HS-27A (cell line): ENCODE measurements at places on chromosomes 3 and 15.

DNA sequence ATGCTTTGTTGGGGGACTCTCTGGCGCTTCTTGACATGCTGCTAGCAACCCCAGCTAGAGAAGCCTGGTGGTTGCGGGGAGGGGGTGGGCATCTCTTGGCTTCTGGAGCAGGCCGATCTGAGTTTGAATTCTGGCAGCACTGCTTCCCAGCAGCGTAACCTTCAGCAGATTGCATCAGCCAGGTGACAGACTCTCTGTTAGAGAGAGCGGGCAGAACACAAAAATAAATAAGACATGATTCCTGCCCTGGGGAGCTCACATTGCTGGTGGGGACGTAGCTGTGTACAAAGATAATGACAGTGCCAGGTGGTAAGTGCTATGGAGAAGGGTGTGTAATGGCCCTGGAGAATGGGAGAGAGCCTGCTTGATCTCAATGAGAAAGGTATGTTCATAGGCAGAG lies 87.4 kb downstream of the THSD4 start:
- no peak for DNase-seq

- DNase-seq, result no peak
Observed at GRCh38 chr15:72958634-72959033, 93.6 kb upstream of the NEO1 start.

DNA sequence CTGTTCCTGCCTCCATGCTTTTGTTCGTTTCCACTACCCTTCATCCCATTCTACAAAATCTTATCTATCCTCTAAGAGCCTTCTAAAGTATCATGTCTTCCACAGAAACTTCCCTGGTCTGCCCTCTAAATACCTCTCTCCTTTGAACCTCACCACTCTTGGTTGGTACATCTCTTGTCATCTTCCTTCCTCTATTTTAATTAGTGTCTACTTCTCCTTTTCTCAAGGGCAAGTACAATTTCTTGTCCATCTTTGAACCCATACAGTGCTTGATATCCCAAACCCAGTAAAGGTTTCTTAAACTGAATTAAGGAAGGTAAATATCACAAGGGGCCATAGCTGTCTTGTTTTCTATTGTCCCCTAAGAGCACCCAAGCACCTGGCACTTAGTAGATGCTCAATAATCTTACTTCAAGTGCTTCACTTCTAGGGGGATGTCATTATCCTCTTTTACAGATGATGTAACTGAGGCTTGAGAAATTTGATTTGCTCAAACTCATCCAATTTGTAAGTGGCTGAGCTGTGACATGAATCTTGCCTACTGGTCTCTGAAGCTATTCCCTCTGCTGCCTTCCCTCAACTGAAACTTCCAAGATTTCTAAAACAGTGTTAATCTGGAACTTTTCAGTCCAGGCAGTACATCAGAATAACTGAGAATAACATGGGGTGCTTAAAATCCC lies 2.6 kb upstream of the DAPK2 start:
- no peak for DNase-seq

- DNase-seq, result no peak
Observed at GRCh38 chr3:72449551-72449950, 398.7 kb downstream of the SHQ1 start.

DNA sequence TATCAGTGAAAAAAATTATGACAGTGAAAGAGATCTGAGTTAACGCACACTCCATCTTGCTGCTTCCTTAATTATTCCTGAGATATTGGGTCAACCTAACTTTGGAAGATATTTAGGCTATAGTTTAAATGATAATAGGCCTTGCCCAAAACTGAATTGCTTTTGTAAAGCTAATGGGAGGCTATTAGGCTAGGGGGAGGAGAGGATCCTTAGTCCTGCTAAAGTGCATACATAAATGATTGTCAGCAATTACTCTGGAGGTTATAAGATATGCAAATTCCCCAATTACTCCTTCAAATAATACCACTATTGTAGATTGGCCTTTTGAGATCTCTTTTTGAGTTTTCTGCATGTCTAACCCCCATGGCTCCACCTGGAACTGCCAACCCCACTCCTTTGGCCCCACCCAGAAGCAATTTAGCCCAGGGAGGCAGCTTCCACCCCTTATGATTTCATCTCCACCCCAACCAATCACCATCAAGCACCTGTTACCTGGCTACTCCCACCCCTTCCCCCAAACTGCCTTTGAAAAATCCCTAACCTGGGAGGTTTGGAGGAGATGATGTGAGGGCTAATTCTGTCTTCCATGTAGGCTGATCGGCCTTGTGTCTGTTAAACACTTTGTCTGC lies 509.3 kb upstream of the TGFBR2 start:
- DNase-seq, result no peak

DNA sequence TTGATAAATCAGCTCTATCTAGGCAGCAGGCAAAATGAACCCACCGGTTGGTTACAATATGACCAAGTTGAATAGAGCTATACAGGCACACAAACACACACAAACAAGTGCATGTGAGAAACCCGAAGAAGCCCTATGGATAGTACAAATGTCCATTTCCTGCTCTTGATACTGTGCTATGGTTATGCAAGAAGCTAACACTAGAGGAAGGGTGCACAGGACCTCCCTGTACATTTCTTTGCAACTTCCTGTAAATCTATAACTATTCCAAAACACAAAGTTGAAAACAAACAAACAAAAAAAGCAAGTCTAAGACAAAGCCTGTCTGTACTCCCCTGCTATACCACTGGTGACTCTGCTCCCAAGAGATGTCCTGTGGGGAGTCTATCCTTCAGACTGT lies 8.2 kb upstream of the FAM240A start:
- DNase-seq, result no peak

DNA sequence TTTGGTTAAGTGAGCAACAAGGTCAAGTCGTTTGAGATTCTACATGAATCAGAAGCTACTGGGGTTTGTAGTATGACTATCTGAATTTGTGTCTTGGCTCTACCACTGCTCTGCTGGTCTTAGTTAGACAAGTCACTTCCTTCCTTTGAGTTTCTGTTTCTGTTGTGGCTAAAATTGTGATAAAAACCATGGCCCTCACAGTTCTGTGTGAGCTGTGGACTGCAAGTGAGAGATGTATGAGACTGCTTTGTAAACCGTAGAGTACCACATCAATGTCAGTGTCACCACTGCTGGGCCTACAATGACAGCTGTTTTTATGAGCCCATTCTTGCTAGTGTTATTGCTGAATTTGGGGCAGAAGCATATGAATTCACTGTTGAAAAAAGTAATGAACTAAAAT lies 32.7 kb downstream of the RARB start:
- DNase-seq, result no peak

DNA sequence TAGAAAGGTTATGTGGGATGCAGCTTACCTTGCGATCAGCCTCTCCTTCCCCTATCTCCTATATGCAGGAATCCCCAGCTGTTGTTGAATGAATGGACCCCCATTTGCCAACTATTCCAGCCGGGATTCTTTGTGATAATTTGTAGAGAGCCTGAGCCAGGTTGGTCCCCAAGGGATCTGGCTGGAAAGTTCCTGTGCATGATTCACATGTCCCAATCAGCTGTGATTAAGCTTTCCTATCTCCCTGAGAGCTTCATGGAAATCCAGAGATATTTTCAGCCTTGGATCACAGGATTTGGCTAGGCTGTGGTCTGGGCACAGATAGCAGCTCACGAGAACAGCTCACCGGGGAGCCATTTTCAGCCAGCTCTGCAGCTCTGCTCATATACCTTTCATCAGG lies 76.7 kb downstream of the ARNT2 start:
- DNase-seq, result peak; percentile 99

DNA sequence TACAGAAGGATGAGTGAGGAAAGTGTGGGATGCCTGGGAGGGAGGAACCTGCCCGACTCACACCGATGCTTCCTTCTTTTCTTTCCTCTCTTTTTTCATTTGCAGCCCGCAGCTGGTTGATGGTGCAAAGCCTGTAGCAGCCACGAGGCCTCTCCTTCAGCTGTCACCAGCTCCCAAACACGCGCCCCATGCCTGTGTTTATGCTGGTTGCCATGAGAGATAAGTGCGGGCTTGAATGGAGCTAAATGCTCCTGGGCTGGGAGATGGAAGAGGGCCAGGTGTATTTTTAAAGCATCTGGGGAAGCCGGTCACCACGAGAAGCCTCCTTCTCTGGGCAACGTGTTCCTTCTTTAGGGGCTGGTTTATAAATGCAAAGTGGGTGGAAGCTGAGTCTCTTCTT lies 9.3 kb downstream of the COLQ start:
- DNase-seq, result no peak

GRCh38 chr3:34005886-34006285 lies 207.5 kb downstream of the PDCD6IP start:
- DNase-seq, result peak; percentile 81

- DNase-seq, result no peak
Observed at GRCh38 chr3:34000301-34000700, 201.9 kb downstream of the PDCD6IP start.

GRCh38 chr3:137693791-137694190 lies 70.3 kb upstream of the SOX14 start:
- DNase-seq, result no peak

DNA sequence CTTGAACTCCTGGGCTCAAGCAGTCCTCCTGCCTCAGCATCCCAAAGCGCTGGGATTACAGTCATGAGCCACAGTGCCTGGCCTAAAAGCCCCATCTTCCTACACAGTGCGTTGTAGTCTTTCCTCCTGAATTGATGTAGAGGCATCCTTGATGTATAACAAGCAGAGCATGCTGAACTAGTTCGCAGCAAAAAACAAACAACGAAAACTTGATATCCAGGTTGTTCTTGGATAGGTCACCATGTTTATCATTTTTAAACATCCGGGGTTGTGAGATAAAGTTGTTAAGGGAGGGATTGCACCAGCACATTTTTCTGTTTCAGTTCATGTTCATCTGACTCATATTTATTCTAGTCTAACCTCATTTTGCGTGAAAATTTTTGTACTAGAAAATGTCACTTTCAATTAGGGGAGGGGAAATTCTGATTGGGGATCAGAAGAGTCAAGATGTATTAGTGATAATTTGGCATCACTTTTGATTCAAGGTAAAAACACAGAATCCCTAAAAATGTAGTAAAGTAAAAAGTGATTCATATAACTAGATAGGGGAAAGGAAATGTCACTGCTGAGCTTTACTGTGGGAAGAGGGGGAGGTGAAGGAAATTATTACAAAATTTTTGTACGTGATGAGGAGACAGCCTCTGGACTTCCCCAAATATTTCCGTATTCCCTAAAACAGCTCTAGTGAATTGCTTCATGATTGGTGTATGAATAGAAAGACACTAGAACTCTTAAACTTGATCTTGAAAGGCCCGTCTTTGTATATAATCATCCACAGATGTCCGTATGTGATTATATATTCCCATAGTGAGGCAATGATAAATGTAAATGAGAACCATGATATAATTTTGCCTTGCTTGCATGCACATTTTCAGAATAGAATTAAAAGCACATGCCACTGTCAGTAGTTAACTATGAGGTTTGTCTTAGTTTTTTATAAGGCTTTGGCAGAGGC lies 22.9 kb downstream of the RAB8B start:
- no peak for DNase-seq

- no peak for DNase-seq
Observed at GRCh38 chr3:195822131-195822696, 10.5 kb upstream of the MUC4 start.

- DNase-seq, result no peak
Observed at GRCh38 chr3:150411106-150411460, 3.0 kb downstream of the TSC22D2 start.

GRCh38 chr3:177371888-177372287 lies 174.6 kb upstream of the TBL1XR1 start:
- no peak for DNase-seq

DNA sequence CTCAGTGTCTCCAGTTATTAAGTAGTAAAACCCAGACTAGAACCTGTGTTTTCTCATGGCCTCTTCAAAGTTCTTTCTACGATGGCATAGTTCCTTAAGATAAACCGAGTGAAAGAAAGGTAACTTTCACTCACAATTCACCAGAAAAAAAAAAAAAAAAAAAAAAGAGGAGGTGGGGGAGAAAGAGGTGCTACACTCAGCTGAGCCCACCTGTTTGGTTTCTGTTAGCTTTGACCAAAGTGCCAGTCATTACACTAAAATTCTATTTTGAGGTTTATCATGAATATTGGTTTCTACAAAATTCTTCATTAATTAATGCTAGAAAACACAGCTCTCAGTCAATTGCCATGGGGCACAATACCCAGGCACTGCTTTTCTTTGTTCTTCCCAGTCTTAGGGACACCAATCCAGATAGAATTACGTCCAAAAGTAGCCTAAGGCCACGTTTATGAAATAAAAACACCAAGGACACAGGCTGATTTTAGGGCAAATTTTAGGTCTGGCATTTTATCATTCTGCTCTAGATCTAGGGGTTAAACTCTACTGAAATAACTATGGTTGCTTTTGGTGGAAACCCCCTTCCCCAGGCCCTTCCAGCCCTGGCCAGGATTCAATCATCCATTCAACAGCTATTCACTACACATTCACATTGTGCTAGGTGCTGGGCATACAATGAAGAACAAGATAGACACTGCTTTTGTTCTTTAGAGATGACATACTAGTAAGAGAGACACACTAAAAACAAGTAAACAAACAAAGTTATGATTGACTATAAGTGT lies 1097.8 kb downstream of the FHIT start:
- no peak for DNase-seq

- DNase-seq, result no peak
Observed at GRCh38 chr15:31297575-31298456, 28.8 kb upstream of the KLF13 start.

DNA sequence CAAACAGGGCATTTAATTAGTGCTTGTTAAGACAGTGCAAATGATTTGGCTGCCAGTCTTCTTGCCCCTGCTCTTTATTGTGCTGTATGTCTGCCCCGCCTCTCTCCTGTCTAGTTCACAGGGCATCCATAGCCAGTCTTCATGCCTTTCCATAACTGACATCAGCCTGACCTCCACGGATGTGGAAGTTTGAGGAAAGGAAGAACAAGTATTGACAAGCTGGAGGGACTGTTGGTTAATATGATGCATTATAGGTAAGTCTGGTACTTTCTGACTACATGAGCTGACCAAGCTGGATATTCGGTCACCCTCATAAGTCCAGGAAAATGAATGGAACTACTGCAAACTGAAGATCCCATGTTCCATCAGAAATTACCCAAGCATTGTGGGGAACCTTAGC lies 325.9 kb downstream of the TIGIT start:
- DNase-seq, result no peak

DNA sequence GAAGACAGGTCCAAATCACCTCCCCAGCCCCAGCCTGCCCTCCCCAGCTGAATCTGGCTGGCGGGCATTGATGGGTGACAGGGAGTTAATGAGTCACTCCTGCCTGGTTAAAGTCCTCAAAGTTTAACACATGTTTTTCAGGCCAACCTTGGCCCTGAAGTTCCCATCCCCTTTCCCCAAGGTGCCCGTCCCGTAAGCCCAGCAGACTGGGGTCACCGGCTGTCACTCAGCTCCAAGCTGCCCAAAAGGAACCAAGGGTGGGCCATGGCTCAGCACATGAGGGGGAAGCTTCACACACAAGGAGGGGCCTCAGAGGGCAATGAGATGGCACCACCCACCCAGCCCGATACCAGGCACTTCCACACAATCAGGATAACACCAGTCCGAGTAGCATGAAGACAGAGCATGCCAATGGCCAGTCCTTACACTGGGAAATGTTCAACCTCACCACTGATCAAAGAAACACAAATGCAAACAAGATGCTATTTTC lies 10.2 kb upstream of the KLF15 start:
- no peak for DNase-seq
